Tibial artery (tissue), 4 donors: ENCODE measurements at places on chromosomes 2 and 18.

DNA sequence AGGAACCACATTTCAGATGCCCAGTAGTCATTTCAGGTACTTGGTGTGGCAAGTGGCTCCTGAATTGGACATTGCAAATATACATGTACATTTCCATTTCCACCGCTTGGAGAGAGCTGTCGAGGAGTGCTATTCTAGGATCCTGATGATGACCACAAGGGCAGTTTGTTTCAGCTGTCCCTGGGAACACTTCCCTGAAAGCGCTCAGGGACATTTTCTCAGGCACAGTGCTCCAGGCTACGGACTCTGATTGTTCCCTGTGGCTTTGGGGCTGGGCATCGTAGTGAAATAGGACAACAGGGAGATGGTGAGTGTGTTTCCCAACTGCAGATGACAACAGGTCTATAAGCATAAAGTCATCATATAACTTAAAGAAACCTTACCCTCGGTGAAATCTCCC is 3.1 kb downstream of the DBI start:
- H3K27me3 ChIP-seq = no peaks in the 10 kb centered on the region
- no peak overlapping the region for H3K27ac ChIP-seq
- peaks cover 52% of the 10 kb centered on the region for H3K36me3 ChIP-seq
- no peak overlapping the region for H3K4me3 ChIP-seq
- no peak for DNase-seq

- DNase-seq = no peak
- no peak overlapping the region for H3K27ac ChIP-seq
- no peaks in the 10 kb centered on the region for H3K36me3 ChIP-seq
- no peaks in the 10 kb centered on the region for H3K27me3 ChIP-seq
- H3K4me1 ChIP-seq = no peaks in the 10 kb centered on the region
Observed at GRCh38 chr18:14945984-14946383, 198.0 kb downstream of the ANKRD30B start.

GRCh38 chr2:62499430-62500060 is 6.5 kb downstream of the TMEM17 start:
- no peaks in the 10 kb centered on the region for H3K27me3 ChIP-seq
- no peak overlapping the region for H3K27ac ChIP-seq
- no peaks in the 10 kb centered on the region for H3K4me1 ChIP-seq
- H3K4me3 ChIP-seq = no peak overlapping the region

GRCh38 chr18:21241301-21242048 is 557 bp upstream of the GREB1L start:
- H3K27ac ChIP-seq = peak overlapping the region; percentile 84
- H3K27me3 ChIP-seq = no peaks in the 10 kb centered on the region
- DNase-seq = peak; percentile 66
- no peaks in the 10 kb centered on the region for H3K36me3 ChIP-seq

- no peak overlapping the region for H3K4me3 ChIP-seq
- H3K4me1 ChIP-seq = no peaks in the 10 kb centered on the region
- H3K27me3 ChIP-seq = no peaks in the 10 kb centered on the region
- H3K27ac ChIP-seq = no peak overlapping the region
Observed at GRCh38 chr2:20168048-20168726, 56.7 kb downstream of the SDC1 start.

DNA sequence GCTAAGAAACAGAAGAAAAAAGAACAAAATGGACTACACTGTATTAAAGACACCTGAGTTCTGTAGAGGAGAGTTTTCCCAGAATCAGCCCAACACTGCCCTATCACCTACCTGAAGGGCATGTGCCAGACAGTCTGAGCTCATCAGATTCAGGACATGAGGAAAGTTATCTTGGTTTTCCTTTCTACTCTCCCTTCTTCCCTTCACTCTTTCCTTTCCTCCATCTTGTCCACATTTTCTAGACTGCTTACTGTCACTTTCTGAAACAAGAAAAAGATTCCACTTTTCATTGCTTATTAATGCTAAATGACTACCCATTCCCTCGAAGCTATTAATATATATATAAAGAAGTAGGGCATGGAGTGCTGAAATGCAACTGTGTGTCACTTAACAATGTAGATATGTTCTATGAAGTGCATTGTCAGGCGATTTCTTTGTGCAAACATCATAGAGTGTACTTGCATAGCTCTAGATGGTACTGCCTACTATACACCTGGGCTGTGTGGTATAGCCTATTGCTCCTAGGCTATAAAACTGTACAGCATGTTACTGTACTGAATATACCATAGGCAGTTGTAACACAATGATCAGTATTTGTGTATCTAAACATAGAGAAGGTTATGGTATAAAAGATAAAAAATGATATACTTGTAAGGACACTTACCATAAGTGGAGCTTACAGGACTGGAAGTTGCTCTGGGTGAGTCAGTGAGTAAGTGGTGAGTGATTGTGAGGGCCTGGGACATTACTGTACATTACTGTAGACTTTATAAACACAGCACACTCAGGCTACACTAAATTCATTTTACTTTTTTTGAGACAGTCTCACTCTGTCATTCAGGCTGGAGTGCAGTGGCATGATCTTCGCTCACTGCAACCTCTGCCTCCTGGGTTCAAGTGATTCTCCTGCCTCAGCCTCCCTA is 145.5 kb upstream of the ITGA6 start:
- no peak for DNase-seq
- H3K27ac ChIP-seq = no peak overlapping the region
- no peak overlapping the region for H3K4me3 ChIP-seq
- H3K27me3 ChIP-seq = no peaks in the 10 kb centered on the region

DNA sequence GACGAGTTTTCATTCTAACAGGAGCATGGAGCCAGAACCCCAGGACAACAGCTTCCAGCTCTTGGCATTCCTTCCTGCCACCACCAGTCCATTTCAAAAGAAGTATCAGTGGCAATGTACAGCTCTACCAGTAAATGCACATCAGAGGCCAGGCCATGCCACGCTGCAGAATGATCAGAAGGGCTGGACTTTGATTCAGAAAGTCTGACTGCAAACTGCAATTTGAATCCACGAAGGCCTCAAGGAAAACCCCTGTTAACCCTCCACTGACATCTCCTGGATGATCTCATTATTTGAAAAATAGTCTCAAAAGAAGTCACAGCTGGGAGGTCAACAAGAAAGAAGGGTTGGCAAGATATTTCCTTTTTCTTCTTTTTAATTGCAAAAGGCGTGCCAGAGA is 119.2 kb downstream of the MYO5B start:
- no peaks in the 10 kb centered on the region for H3K27me3 ChIP-seq
- DNase-seq = no peak
- H3K27ac ChIP-seq = no peak overlapping the region
- H3K4me1 ChIP-seq = peaks cover 4% of the 10 kb centered on the region
- no peaks in the 10 kb centered on the region for H3K36me3 ChIP-seq
- no peak overlapping the region for H3K4me3 ChIP-seq

DNA sequence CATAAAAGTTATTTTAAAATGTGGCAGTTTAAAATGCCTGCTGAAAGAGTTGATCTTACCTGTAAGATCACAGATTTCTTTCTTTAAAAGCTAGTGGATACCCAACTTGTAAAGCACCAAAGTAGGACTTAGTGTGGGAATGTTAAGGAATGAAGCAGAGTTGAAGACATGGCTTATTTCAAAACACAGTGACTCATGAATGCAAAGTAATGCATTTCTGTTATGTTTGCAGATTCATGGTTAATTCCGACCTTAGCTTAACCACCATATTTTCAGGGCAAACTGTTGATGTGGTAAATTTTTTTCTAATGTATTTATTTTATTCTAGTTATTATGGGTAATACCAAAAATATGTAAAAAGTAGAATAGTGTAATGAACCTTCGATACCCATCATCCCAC is 206.8 kb upstream of the FOSL2 start:
- no peak overlapping the region for H3K27ac ChIP-seq
- DNase-seq = no peak
- H3K27me3 ChIP-seq = no peaks in the 10 kb centered on the region
- no peak overlapping the region for H3K4me3 ChIP-seq
- H3K4me1 ChIP-seq = no peaks in the 10 kb centered on the region

DNA sequence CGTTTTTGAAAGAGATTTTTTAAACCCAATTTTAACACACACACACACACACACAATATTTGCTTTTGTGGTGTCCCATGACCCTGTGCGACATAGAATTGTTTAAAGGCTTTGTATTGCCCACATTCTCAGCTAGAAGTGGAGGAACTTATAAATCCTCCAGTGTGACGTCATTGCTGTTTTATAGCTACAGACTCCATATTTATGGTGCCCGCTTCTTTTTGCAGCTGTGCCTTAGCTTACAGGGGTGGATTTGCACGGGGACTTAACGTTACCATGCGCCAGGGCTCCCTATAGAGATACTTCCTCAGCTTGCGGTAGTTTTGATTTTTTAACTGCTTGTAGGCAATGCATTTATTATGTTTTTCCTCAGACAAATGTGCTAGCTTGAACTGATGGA is 101.9 kb upstream of the SMIM21 start:
- H3K27me3 ChIP-seq = no peaks in the 10 kb centered on the region
- no peaks in the 10 kb centered on the region for H3K36me3 ChIP-seq
